Activated naive CD4-positive, alpha-beta T cell (primary cell): ENCODE measurements at places on chromosomes 2 and 18.

- DNase-seq, result no peak
Measured at GRCh38 chr2:112048887-112049286, 6.2 kb upstream of the TMEM87B start.

DNA sequence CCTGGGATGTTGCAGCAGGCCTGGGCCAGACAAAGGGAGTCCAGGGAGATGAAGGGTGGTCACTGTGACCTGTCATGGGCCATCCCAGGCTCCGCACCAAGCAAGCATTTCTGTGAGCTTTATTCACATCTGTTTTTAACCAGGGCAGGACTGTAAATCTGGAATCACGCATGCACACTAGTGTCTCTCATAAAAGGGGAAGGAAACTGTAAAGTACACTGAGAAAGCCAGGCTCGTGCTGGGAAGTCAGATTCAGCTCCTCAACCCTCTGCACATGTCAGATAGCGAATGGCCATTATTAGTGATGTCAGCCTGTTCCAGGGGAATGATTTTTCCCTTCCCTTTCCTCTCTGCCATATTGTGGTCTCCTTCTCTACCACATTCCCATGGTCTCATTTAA lies 818.6 kb upstream of the RAB6C start:
- no peak for DNase-seq

GRCh38 chr2:48454504-48454903 lies 75.5 kb upstream of the STON1 start:
- no peak for DNase-seq

- DNase-seq, result no peak
Measured at GRCh38 chr18:79772865-79773696, 24.7 kb upstream of the KCNG2 start.

DNA sequence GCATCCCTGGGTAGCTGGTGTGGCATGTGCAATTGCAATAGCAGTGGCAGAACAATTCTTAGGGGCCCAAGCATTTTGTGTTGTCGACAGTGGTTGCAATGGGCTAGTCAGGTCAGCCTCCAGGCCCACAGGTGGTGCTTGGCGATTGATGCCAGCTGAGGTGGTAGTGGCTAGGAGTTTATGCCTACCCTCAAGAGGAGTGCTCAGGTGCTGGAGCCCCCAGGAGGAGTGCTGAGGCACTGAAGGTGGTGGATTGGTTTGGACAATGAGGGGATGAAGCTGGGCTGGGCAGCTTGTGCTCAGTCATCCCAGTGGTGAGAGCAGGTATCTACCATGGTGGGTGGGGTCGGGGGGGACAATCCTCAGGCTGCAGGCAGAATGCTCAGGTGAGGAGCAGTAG lies 877.9 kb upstream of the TMEFF2 start:
- DNase-seq, result no peak

DNA sequence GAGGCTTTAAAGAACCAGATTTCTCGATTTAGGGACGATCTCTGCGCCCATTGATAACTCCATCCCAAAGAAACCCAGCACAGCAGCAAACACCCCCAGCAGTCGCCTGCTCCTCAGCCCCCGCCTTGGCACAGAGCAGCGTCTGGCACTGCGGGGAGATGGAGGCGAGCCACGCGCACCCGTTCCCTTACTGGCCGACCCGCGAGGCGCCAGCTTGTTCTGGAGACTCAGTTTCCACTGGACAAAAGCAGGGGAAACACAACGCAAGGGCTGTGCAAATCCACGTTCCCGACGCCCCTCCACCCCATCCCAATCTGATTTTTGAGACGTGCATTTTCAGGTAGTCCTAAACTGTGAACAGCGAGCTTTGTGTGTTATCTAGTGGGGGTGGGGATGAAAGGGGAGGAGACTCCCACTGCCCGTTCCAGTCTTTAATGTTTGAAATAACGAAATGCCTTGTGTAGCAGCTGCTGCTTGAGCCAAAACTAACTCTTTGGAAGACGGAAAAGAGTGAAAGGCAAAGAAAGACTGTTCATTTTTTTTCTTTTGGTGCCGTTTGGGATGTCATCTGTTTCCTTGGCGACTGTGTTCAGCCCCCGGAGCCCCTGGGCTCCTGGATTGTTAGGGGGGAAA lies 143.2 kb downstream of the MEIS1 start:
- no peak for DNase-seq

- no peak for DNase-seq
Measured at GRCh38 chr2:70643715-70644114, 90.1 kb upstream of the TGFA start.

GRCh38 chr2:177143444-177143843 lies 69.2 kb upstream of the HNRNPA3 start:
- DNase-seq, result no peak

DNA sequence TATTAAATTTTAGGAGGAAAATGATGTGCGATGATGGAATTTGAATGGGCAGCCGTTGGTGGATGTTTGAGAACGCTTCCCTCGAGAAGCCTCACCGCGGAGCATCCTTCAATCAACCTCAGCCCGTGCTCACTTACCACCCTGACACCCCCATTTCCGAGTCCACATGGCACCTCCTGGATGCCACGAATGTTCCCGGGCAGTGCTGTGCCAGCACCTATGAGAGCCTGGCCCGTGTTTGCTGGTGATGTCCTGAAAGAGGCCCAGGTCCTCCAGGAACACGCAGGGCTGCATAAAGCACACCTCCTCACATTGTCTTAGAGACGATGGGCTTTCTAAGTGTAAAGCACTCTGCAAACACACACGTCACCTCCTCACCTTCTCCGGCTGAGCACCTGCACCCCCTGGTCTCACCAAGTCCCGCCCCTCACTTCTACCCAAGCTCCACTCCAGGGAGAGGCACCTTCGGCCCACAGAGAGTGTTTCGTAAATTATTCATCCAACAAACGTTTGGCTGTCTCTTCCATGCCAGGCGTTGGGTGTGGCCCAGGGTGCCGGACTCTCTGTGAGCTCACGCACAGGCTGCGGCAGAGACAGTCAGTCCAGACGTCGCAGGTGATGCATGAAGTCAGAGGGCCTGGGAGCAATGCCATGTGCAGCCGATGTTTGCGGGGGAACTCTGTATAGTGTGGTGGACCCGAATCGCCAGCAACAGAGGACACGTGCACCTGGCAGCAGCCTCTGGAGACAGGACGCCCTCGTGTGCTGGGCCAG lies 150.0 kb downstream of the TPO start:
- DNase-seq, result no peak

- no peak for DNase-seq
Measured at GRCh38 chr18:53789376-53790247, 434.9 kb downstream of the MBD2 start.

DNA sequence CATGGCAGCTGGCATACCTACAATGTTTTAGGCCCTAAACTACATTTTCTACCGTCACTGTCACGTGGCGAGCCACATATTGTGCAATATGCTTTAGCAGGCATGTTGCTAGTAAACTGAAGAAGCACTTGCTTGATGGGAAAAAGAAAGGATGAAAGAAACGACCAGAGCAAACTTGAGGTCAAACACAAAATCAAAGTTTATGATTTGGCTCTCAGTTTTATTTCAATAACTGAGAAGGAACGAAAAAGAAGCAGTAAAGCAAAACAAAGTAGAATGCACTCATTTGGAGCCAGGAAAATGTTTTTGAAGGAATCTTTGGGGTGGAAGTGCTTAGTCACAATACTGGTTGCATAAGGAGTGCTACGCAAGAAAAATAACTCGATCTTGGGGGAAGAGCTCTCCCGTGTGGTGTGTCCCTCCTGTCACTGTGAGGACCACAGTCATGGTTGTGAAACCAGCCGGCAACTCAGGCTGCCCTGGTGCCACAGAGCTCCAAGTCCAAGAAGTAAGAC lies 349.8 kb downstream of the RBM43 start:
- no peak for DNase-seq

GRCh38 chr2:132437852-132438669 lies 21.5 kb downstream of the GPR39 start:
- DNase-seq, result no peak

DNA sequence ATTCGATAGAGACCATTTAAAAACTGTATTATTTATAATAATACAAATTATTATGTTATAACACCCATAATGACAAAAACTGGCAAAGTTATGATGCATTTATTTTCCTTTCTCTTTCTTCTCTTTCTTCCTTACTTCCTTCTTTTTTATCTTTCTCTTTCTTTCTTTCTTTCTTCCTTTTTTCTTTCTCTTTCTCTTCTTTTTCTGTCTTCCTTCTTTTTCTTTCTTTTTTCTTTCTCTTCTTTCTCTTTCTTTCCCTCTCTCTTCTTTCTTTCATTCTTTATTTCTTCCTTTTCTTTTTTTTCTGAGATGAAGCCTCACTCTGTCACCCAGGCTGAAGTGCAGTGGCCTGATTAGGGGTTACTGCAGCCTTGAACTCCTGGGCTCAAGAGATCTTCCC lies 27.5 kb upstream of the ZNF516 start:
- no peak for DNase-seq

GRCh38 chr18:13253786-13254688 lies 35.5 kb downstream of the LDLRAD4 start:
- DNase-seq, result no peak

DNA sequence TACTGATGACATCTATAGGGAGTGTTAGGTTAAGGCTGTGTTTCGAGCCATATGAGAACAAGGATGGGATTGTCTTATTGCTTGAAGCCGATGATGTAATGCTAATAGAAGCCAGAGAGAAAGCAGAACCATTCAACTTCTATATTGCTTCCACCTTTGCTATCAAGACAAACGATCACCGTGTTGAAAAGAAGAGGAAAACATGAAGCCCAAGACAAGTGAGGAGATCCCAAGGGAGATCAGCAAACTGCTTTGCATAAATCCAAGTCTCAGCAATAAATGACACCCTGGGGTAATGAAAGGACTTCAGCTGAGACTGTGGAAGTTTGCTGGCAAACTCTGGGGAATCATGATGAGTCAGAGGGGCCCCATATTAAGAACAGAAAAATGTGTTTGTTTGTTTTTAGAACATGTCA lies 206.2 kb downstream of the NCKAP5 start:
- DNase-seq, result no peak

- DNase-seq, result no peak
Measured at GRCh38 chr2:234453216-234453615, 43.7 kb downstream of the ARL4C start.

DNA sequence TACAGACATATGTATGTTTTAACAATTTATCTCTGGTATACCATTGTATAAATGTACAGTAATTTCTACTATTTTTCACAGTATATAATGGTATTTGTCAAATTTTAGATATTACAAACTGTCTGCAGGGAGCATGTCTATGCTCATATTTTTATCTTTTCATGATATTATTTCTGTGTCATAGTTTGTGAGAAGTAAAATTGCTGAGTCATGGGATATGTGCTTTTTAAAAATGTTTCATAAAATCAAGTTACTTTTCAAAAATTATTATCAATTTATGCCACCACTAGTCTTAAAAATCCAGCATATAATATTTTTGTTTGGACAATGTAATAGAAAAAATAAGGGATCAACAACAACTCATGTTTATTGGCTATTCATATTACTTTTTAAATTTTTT lies 9.1 kb upstream of the ZNF804A start:
- no peak for DNase-seq

- no peak for DNase-seq
Measured at GRCh38 chr18:55387139-55387984, 200.6 kb downstream of the TCF4 start.

- no peak for DNase-seq
Measured at GRCh38 chr18:10458691-10459090, 4.3 kb downstream of the APCDD1 start.

- no peak for DNase-seq
Measured at GRCh38 chr18:49967171-49967570, 153.8 kb upstream of the ACAA2 start.

DNA sequence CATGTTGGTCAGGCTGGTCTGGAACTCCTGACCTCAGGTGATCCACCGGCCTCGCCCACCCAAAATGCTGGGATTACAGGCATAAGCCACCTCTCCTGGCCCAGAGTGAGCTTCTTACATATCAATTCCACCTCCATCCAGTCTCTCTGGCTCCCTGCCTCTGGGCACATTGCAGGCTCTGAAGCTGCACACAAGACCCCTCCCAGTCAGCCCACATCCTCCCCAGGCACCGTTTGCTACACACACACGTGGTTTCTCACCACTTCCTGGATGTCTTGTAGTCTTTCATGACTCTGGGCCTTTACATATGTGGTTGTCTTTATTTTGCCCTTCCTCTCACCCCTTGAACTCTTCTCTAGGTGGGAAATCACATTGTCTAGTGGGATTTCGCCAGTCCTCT lies 64.0 kb upstream of the CABLES1 start:
- DNase-seq, result peak; percentile 69
